Stimulated activated CD4-positive, alpha-beta T cell treated with anti-CD3 and anti-CD28 coated beads, Interleukin-15, amount 100 ng/mL, for 48 hours (primary cell): ENCODE measurements at places on chromosomes 5 and 9.

GRCh38 chr9:85944672-85945071, 3.7 kb downstream of the NAA35 start:
- no peak for DNase-seq

GRCh38 chr9:118957585-118957984, 411.6 kb downstream of the BRINP1 start:
- DNase-seq: no peak

DNA sequence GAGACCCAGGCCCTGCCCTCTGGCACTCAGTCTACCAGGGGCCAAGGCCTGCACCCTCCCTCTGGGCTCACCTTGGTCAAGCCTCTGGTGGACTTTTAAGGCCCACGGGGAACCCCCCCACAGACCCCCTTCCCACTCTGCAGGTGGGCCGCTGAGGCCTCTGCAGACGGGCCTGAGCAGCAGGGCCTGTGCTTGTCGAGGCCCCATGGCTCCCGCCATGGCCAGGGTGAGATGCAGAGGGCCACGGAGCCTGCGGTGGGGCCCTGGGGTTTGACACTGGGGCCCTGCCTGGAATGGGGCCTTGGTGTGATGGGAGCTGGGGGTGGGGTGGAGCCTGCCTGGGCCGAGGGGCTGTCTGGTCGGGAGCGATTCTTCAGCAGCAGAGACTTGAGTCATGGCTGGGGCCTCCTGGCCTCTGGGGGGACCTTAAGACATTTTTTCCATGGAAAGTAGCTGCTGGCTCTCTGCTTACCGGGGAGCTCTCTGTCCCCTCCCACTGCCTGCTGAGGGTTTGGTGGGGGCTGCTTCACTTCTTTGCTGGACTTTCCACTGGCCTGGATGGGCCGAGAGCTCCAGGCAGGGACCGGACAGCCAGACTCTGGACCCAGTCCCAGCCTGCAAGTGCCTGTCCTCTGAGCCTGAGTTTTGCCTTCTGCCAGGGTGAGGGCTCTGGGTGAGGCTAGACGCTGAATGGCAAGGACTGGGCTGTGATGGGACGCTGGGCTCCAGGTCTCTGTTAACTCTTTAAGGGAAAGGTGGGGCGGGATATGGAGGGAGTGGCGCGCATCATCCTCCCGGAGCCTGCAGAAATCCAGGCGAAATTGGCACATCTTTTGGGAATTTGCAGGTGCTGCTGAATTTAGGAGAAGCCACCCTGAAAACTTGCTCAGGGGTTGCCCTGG, 132.2 kb downstream of the RXRA start:
- no peak for DNase-seq

GRCh38 chr9:27393054-27393846, 96.3 kb upstream of the EQTN start:
- no peak for DNase-seq

GRCh38 chr9:135117281-135117680, 29.8 kb downstream of the OLFM1 start:
- DNase-seq: no peak

- DNase-seq: no peak
Measured at GRCh38 chr5:136032564-136032963, 3.8 kb downstream of the TGFBI start.

DNA sequence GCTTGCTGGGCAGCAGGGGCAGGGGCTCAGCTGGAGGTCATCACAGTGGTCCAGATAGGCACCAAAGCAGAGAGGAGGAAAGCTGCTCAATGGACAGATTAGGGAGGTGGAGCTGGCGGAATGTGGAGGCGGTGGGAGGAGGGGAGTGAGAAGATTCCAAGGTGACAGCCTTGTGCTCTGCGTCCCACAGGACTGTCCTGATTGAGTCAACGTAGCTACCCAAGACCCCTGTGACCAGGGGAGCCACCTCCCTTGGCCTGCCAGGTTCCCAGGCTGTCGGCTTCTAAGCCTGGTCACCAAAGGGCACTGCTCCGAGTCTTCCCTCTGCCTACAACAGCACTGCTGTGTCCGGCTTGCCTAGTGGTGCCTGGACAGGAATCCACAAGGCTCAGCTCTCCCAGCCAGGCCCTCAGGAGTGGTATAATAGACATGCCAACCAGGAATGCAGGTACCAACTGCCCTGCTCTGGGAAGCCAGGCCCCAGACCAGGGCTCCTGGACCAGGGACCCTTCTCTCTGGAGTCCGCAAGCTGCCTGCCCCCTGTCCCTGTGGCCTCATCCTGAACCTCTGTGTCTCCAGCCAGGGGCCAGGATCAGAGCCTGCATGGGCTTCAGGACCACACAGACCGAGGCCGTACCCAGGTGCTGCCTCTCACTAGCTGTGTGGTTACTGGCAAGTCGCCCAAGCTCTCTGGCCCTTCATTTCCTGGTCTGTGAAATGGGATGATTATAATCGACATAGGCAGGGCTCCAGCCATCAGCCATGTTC, 67.9 kb downstream of the STK10 start:
- DNase-seq: no peak

GRCh38 chr5:36414869-36415282, 113.2 kb upstream of the RANBP3L start:
- DNase-seq: no peak

DNA sequence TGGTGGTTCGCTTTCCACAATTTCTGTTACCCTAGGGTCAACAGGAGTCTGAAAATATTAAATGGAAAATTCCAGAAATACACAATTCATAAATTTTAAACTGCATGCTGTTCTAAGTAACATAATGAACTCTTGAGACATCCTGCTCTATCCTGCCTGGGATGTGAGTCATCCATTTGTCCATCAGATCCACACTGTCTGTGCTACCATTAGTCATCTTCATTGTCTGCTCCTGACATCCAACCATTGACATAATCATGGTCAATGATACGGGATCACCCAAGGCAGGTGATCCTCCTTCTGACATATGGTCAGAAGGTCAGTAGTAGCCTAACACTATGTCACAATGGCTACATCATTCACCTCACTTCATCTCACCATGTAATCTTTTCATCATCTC, 276.7 kb upstream of the KIF2A start:
- no peak for DNase-seq

DNA sequence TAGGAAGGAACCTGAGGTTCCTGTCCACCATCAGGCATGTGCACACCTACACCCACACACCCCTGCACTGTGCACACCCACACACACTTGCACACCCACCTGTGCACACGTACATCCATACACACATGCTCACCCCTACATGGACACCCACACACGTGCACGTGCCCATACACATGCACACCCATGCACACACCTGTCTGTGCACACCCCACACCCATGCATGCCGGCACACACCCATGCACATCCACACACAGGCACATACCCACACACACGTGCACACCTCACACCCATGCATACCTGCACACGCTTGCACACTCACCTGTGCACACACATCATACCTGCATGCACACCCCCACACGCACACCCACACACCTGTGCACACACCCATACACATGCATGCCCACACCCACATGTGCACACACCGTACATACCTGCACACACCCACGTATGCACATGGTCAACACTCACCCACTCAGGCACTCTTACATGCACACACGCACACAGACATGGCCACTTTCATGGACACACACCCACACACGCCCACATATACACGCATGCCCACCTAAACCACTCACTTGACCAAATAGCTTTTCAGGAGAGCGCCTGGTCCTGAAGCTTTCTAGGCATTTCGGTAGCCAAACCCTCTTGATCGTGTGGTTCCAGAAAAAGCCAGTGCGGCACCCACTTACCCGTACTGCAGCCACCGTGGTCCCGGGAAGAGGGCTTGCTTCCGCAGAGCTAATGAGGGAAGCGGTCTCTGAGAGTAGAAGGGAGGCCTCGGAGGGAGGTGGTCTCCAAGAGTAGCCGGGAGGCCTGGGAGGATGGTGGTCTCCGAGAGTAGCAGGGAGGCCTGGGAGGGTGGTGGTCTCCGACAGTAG, 36.7 kb upstream of the CLPTM1L start:
- no peak for DNase-seq

GRCh38 chr5:31365776-31366175, 166.1 kb downstream of the DROSHA start:
- no peak for DNase-seq

GRCh38 chr5:132419502-132420468, 50.3 kb downstream of the SLC22A5 start:
- DNase-seq: no peak

- DNase-seq: no peak
Measured at GRCh38 chr5:142059304-142059940, 46.6 kb upstream of the GNPDA1 start.

GRCh38 chr5:36374266-36374862, 72.7 kb upstream of the RANBP3L start:
- DNase-seq: no peak

GRCh38 chr5:172792701-172793570, 21.9 kb upstream of the DUSP1 start:
- DNase-seq: no peak

DNA sequence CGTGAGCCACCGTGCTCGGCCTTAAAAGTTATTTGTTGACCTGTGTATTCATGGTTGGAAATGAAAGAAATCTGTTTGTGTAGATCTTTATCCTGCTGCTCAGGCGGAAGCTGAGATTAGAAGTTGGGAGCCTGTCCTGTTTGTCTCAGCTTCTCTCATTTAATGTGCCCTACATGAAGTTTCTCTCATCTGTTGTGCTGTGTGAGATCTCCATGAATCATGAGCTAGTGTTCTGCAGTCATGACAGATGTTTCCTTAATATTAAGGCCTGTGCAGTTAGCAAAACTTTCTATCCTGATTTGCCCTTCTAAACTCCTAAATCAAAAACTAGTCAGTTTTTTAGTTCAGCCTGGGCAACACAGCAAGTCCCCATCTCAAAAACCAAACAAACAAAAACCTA, 59.5 kb downstream of the FAM78A start:
- no peak for DNase-seq

- no peak for DNase-seq
Measured at GRCh38 chr5:87120518-87121303, 147.0 kb upstream of the RASA1 start.

DNA sequence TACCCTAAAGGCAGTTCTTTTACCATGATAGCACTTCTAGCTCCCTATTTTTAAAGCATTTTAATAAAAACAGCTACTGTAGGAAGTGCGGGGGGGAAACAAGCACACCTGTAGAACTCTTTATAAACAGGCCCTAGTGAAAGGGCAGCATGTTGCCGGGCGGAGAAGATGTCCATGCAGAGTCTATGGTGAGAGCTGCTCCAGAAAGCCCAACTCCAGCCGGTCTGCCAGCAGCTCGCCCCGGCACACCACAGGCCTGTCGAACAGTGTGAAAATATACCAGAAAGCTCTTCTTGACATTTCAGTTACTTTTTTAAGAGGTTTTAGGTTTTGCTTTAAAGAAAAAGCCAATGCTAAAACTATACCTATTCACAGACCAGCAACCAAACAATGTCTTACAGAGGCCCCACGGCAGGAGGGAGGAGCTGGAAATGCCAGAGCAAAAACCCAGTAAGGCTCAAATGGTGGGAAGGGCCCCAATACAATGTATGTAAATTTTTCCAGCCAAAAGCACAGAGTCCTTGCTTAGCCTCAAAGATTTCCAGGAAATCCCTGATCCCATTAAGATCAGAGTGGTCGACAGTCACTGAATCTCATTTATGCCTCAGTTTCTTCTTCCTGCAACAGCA, 121.2 kb downstream of the SAXO1 start:
- no peak for DNase-seq
